ENCODE measurements at places on chromosomes 16 and 17. TPM values are rescaled to one million over a fixed set of nuclear protein-coding genes. Genes with fewer than 3 reads are reported as not detected.

C16orf89 gene
- total RNA-seq: not detected

CDH5 gene
- total RNA-seq: not detected

NDE1 gene
- total RNA-seq: 106 TPM

BAHCC1 gene
- 0.14 TPM for total RNA-seq

SHCBP1 gene
- 37.1 TPM for total RNA-seq

KRT23 gene
- not detected for total RNA-seq

DVL2 gene
- total RNA-seq: 54.8 TPM

HSPB9 gene
- 0.28 TPM for total RNA-seq

NPW gene
- total RNA-seq: 1.5 TPM

SCRN2 gene
- total RNA-seq: 17.6 TPM

DNAH9 gene
- total RNA-seq: not detected

- no peaks in the 10 kb centered on the region for H3K36me3 ChIP-seq
- no peaks in the 10 kb centered on the region for H3K4me1 ChIP-seq
- no peak overlapping the region for H3K4me3 ChIP-seq
- H3K27ac ChIP-seq: no peak overlapping the region
- H3K27me3 ChIP-seq: no peaks in the 10 kb centered on the region
- no peak for DNase-seq
Measured at GRCh38 chr17:9226794-9227135, 205.5 kb downstream of the NTN1 start.

- no peaks in the 10 kb centered on the region for H3K27me3 ChIP-seq
- no peak overlapping the region for H3K4me3 ChIP-seq
- no peak for DNase-seq
- H3K27ac ChIP-seq: no peak overlapping the region
- no peaks in the 10 kb centered on the region for H3K36me3 ChIP-seq
- no peaks in the 10 kb centered on the region for H3K4me1 ChIP-seq
Measured at GRCh38 chr17:28524476-28525424, 18.6 kb downstream of the FOXN1 start.

DNA sequence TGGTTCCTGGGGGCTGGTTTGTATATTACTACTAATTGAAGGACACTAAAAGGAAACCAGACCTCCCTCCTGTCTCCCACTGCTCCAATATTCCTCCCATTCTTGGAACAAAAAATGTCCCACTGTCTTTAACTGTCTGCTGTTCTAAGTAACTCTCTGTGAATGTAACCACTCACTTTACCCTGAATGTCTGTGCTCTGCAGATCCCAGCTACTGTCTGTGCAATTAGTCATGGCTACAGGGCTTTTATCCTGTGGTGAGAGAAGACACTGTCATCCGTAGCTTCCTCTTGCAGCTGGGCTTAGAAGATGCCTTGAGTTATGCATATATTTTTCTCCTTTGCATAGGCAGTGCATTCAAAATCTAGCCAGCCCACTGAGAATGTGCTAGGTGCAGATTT, 853.8 kb downstream of the CDH8 start:
- no peaks in the 10 kb centered on the region for H3K36me3 ChIP-seq
- H3K4me1 ChIP-seq: no peaks in the 10 kb centered on the region
- no peak overlapping the region for H3K4me3 ChIP-seq
- H3K27ac ChIP-seq: no peak overlapping the region
- no peak for DNase-seq
- no peaks in the 10 kb centered on the region for H3K27me3 ChIP-seq

DNA sequence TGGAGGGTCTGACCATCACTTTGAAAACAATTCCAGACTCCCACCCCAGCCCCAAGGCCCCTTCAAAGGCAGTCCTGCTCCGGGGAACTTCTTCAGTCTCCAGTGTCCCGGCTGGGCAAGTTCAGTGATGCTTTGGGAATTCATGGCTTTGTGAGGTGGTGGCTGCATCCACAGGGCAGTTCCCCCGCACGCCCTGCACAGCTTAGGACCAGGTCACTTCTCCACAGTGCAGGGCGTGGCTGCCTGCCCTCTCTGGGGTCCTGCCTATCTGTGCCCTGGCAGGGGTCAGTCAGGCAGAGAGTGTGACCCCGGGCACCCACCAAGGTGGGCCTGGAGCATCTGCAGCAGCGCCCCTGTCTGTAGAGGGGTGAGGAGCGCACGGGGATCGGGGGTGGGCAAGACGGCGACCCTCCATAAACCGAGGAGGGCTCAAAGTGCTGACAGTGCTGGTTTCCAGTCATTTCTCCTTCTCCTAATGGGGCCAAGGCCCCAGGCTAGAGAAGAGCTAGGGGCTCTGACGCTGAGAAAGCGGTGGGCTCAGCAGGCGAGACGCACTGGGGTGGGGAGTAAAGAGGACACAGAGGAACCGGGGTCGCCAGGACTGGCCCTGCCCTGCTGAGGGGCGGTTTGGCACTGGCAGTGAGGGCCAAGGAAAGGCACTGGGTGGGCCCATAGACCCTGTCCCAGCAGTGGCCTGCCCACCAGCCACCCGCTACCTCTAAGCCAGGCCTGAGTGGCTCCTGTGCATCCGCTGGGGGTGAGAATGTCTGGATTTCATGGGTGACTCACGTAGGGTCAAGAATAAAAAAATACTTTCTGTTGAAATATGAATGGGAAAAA, 4.2 kb upstream of the ARHGAP27 start:
- H3K27ac ChIP-seq: no peak overlapping the region
- peaks cover 20% of the 10 kb centered on the region for H3K4me1 ChIP-seq
- no peaks in the 10 kb centered on the region for H3K36me3 ChIP-seq

- no peaks in the 10 kb centered on the region for H3K4me1 ChIP-seq
- no peak overlapping the region for H3K4me3 ChIP-seq
- H3K27ac ChIP-seq: no peak overlapping the region
- DNase-seq: no peak
- H3K36me3 ChIP-seq: no peaks in the 10 kb centered on the region
Measured at GRCh38 chr16:25566183-25566582, 125.6 kb upstream of the HS3ST4 start.

- H3K27ac ChIP-seq: peak overlapping the region; percentile 91
- DNase-seq: no peak
Measured at GRCh38 chr17:64661726-64661975, 456 bp downstream of the SMURF2 start.

GRCh38 chr16:83926726-83927397, 26.2 kb upstream of the OSGIN1 start:
- peak; percentile 70 for DNase-seq
- no peaks in the 10 kb centered on the region for H3K36me3 ChIP-seq
- H3K27ac ChIP-seq: no peak overlapping the region
- H3K4me1 ChIP-seq: no peaks in the 10 kb centered on the region

- no peak for DNase-seq
- H3K4me3 ChIP-seq: no peak overlapping the region
- no peaks in the 10 kb centered on the region for H3K4me1 ChIP-seq
- peaks cover 8% of the 10 kb centered on the region for H3K36me3 ChIP-seq
- H3K27ac ChIP-seq: no peak overlapping the region
Measured at GRCh38 chr17:61872099-61872498, 8.8 kb upstream of the BRIP1 start.

- peak; percentile 26 for DNase-seq
- no peaks in the 10 kb centered on the region for H3K27me3 ChIP-seq
- H3K4me3 ChIP-seq: peak overlapping the region; percentile 54
- peaks cover 60% of the 10 kb centered on the region for H3K4me1 ChIP-seq
- H3K27ac ChIP-seq: peak overlapping the region; percentile 60
- H3K36me3 ChIP-seq: peaks cover 4% of the 10 kb centered on the region
Measured at GRCh38 chr16:69469807-69470561, 45.6 kb downstream of the CYB5B start.

GRCh38 chr17:39848600-39848999, 15.5 kb downstream of the IKZF3 start:
- H3K27ac ChIP-seq: peak overlapping the region; percentile 83
- no peak for DNase-seq
- peak overlapping the region; percentile 74 for H3K4me3 ChIP-seq
- peaks cover 6% of the 10 kb centered on the region for H3K36me3 ChIP-seq
- H3K4me1 ChIP-seq: peaks cover 76% of the 10 kb centered on the region

- no peaks in the 10 kb centered on the region for H3K4me1 ChIP-seq
- H3K4me3 ChIP-seq: no peak overlapping the region
- no peaks in the 10 kb centered on the region for H3K36me3 ChIP-seq
- H3K27ac ChIP-seq: no peak overlapping the region
- no peaks in the 10 kb centered on the region for H3K27me3 ChIP-seq
- no peak for DNase-seq
Measured at GRCh38 chr16:19844945-19845641, 39.6 kb downstream of the GPRC5B start.

DNA sequence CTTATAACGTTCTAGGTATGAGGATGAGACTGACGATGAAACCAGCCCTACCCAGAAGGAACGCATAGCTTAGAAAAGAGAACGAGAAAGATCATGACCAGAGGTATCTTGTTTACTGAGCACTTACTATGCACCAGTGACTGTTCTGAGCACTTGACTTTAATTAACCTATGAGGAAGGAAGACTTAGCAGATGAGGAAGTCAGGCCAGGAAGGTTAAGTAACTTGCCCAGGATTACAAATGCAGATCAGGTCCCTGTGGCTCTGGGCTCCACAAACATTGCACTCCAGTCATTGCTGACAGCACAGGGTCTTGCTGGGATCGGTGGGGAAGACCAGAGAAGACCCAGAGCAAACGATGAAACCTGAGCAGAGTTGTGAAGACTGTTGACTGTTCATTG, 7.1 kb downstream of the KRT13 start:
- H3K4me1 ChIP-seq: peaks cover 8% of the 10 kb centered on the region
- peaks cover 13% of the 10 kb centered on the region for H3K27me3 ChIP-seq
- H3K36me3 ChIP-seq: no peaks in the 10 kb centered on the region
- H3K27ac ChIP-seq: no peak overlapping the region

DNA sequence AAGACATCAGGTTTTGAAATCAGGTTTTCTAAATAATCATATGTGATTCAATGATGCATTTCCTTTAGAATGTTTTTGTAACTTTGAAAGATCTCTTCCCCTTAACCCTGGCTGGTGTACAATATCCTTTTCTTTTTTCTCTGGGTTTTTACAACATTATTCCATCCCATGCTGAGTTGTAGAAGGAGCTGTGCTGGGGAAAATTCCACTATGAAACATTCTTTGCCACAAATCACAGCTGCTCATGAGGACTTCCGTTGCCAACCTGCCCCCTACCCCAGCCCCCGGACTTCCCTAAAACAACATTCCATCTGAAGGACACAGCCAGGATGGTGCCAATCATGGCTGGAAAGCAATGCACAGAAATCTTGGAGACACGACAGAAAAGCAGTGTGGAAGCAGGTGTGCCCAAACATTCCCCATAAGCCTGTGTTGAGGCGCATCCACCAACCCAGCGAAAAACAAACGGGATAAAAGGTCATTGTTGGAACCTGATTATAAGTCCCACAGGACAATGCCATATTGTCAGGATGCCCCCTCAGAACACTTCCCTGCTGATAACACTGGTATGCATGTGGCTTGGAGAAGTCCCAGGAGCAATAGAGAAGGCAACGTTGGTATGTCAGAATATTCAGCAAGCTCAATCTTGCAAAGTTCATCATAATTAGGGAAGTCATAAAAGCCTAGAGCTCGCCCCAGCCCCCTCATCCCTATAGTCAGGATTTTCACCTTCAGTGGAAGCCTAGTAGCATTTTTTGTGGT, 475.0 kb downstream of the HS3ST3B1 start:
- H3K4me1 ChIP-seq: no peaks in the 10 kb centered on the region
- H3K27ac ChIP-seq: no peak overlapping the region
- DNase-seq: no peak
- no peak overlapping the region for H3K4me3 ChIP-seq

DNA sequence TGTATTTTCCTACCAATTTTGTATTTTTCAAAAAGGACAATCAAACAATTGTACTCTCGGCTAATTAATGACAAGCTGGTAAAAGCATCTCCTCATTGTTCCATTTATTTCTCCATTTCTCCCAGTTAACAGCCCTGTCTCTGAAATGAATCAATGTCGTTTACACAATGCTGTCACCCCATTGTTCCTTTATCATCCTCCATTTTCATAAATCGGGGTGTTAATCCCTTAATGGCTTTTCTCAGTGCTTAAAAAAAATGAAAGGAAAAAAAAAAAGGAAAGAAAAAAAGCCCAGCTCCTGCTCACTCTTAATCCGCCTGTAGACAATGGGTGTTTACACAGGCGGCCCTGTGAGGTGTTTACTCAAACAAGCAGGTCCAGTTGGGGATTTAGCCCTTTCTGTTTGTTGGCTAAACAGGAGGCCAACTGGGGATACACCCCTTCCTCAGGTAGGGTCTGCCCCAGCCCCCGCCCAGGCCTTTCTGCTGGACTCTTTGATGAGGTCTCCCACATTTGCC, 86.8 kb upstream of the SALL1 start:
- H3K36me3 ChIP-seq: peaks cover 3% of the 10 kb centered on the region
- no peak overlapping the region for H3K4me3 ChIP-seq
- no peak for DNase-seq
- no peak overlapping the region for H3K27ac ChIP-seq
- H3K4me1 ChIP-seq: no peaks in the 10 kb centered on the region
- H3K27me3 ChIP-seq: no peaks in the 10 kb centered on the region

GRCh38 chr16:468068-468821, 42.8 kb downstream of the RAB11FIP3 start:
- DNase-seq: no peak
- H3K4me3 ChIP-seq: no peak overlapping the region
- H3K27me3 ChIP-seq: no peaks in the 10 kb centered on the region
- no peak overlapping the region for H3K27ac ChIP-seq

GRCh38 chr16:66381585-66382170, 15.2 kb downstream of the CDH5 start:
- no peak overlapping the region for H3K4me3 ChIP-seq
- no peaks in the 10 kb centered on the region for H3K27me3 ChIP-seq
- H3K36me3 ChIP-seq: peaks cover 3% of the 10 kb centered on the region
- DNase-seq: no peak
- no peaks in the 10 kb centered on the region for H3K4me1 ChIP-seq
- no peak overlapping the region for H3K27ac ChIP-seq

DNA sequence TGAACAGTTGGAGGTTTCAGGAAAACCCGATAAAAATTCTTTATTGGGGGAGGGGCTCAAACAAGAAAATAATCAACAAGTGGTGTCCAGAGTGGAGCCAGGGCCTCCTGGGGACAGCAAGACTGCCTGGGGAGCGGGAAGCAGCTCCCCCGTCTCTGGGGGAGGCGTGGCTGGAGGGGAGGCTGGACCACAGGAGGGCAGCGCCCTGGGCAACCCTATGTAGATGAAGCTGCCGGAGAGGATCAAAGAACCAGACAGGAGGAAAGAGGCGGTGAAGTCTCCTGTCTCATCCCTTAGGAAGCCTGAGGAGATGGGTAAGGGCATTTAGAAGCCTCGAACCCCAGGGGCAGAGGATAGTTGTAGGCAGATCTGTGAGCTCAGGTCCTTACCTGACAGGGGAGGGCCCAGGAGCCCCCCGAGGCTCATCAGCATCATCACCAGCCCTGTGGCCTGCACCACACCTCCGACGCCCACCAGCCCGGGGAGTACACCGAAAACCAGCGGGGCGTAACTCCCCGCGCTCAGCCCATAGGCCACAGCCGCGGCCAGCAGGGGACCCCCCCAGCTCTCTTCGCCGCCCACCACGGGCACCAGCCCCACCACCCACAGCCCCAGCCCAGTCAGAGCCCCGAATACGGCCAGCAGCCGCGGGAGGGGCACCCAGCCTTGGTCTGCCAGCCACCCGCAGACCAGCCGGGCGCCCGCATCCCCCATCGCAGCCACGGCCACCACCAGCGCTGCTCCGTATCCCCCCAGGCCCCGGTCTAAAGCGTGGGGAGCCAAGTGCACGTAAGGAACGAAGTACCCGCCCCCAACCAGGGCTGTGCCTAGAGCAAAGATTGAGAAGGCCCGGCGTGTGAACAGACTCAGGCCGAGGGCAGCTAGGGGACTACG, 2.0 kb downstream of the SLC16A11 start:
- peak; percentile 41 for DNase-seq
- H3K4me3 ChIP-seq: peak overlapping the region; percentile 80
- H3K36me3 ChIP-seq: no peaks in the 10 kb centered on the region
- H3K4me1 ChIP-seq: peaks cover 33% of the 10 kb centered on the region
- no peak overlapping the region for H3K27ac ChIP-seq

Measured in activated T-cell treated with anti-CD3 and anti-CD28 coated beads, Interleukin-2, amount 50 U/mL, for 72 hours (primary cell).